SJSA1 (cell line): ENCODE measurements at places on chromosomes 16 and 17. TPM values are rescaled to one million over a fixed set of nuclear protein-coding genes. Genes with fewer than 3 reads are reported as not detected.

- DNase-seq: no peak
These were observed 5.2 kb upstream of the CDC42EP4 start for GRCh38 chr17:73316919-73317505.

- no peak for DNase-seq
These were observed 10.2 kb upstream of the MPP2 start for GRCh38 chr17:43917348-43918025.

- DNase-seq: no peak
These were observed 28.4 kb upstream of the MAP3K14 start for GRCh38 chr17:45345246-45345553.

DNA sequence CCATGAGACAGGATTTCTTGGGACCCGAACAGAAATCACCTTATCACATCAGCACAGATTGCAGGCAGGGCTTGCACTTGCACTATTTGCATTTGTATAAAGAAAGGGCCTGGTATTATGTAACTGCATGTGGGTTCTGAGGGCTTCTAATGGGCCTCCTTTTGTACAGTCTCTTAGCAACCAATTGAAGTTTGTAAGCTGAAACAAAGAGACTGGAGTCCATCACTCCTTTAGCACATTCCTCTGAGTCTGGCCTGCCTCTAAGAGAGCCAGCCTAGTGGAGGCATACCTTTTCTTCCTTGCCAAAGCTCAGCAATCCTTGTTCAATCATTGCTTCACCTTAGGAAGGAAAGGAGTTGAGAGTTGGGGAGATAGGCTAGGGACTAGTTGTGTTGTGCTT lies 387.1 kb downstream of the XYLT1 start:
- DNase-seq: no peak

DNA sequence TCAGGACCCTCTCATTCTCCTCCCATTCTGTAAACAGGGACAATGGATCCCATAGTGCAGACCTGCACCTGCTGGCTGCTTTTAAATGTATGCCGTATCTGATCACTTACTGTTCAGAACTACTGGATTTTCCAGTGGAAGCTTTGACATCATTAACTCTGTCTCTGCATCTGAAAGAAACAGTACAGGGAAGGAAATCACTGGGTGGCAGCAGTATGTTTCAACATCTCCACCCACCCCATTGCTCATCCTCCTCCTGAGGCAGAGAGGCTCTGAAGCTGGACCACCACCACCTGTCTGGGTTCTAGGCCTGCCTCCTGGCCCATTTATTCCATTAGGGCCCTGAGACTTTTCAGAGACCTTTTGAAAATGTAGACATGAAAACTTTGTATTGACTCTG lies 2.6 kb downstream of the CCL15 start:
- DNase-seq: no peak

DNA sequence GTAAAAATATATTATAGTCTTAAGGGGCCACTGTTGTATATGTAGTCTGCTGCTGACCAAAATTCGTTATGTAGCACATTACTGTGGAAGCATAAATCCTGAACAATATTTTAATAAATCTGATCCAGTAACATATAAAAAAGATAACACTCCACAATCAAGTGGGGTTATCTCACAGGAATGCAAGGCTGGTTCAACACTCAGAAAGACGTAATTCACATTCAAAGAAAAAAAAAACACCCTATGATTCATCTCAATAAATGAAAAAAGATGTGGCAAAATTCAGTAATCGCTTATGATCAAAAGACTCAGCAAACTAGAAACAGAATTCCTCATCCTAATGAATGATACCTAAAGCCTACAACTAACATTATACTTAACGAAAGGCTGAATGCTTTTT lies 47.8 kb downstream of the CREBBP start:
- no peak for DNase-seq

DNA sequence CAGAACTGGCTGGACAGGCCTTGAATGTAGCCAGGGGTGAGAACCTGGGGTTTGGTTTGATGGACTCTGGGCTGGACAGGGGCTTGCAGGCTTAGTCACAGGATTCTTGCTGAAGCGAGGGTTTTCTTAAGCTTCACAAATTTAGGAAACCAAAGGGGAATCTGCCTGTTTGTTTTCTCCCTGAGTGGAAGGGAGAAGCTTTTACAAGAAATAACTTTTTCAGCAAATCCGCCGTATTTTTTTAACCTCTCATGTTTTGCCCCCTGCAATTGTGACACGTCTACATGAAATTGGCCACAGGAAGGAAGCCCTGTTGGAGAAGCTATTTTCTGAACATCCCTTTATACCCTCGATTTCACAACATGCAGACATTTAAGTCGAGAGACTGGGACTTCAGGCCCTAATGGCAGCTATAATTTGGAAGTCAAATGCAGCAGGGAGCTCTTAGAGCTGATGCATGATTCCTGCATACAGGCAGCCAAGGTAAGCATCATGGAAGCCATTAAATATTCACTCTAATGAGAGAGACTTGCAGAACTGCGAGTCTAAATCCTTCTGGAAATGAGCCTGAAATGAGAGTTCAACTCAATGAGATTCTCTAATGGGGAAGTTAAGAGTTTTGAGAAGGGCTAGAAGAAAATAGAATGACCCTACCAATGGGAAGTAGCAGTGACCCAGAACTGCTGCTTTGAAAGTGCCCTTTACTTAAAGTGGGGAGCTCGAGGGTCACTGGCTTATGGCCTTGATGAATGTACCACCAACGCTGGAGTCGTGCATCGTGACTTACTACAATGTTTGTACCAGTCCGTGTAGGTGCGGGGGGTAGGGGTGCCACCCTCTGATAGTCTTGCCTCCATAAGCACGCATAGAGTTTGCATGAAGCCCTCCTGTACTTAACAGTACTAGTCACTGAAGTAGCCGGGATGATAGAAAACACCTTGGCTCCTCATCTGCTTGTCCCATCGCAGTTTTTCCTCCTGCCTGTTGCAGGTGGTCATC lies 45.1 kb upstream of the IRF8 start:
- no peak for DNase-seq

KCNJ12 gene
- total RNA-seq: not detected in 2 replicates

- no peak for DNase-seq
These were observed 30.8 kb downstream of the PELP1 start for GRCh38 chr17:4673169-4673568.

DNA sequence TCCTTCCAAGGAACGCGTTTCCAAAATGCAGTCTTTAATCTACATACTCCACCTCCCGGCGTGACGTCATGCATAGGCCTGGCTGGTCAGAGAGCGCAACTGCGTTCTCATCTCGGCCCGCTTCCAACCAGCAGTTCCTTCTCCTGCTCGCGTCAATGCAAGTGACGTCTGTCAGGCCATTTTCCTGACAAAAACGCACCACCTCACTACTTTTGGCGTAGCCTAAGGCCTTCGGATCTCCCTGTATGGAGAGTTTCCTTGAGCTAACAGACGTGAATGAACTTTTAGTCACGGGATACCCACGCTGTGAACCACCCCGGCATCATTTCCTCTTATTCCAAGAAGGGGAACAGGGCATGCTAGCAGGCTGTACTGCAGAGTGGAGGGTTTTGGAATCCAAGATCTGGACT lies 25.0 kb downstream of the TEX14 start:
- DNase-seq: no peak

DNA sequence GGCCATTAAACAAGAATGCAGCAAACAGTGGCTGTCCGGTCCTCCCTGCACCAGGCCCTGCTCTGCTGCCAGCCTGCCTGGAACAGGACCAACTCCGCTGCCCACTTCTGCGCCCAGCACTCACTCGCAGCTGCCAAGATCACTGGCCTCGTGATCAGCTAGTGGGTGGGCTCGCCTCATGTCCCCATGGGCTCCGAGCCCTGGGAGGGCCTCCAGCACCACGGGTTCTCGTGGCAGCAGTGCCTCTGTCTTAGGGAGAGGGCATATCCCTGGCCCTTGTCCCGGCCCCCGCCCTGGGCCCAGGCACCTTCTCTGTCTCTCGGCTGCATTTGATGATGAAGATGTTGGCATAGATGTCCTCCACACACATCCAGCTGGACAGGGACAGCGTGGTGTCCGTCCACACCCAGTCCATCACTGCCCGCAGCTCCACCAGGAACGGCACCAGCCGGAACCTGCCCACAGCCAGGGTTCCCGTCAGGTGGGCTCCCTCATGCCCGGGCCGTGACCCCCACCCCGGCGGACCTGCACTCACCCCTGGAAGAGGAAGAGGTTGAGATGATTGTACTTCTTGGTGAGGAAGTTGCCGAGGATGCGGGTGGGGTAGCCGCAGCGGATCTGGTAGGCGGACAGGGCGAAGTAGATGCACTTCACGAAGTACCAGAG lies 13.1 kb downstream of the CTU2 start:
- DNase-seq: no peak

- DNase-seq: no peak
These were observed 47.0 kb downstream of the BCAS3 start for GRCh38 chr17:60724647-60725046.

KRTAP3-1 gene
- not detected in 2 replicates for total RNA-seq
